ENCODE measurements at places on chromosomes 1 and 21.

- peak; percentile 89 for DNase-seq
These were observed 104.4 kb downstream of the PTPN14 start for GRCh38 chr1:214446772-214447556.

- DNase-seq: no peak
These were observed 104.5 kb upstream of the HNRNPU start for GRCh38 chr1:244968881-244969280.

DNA sequence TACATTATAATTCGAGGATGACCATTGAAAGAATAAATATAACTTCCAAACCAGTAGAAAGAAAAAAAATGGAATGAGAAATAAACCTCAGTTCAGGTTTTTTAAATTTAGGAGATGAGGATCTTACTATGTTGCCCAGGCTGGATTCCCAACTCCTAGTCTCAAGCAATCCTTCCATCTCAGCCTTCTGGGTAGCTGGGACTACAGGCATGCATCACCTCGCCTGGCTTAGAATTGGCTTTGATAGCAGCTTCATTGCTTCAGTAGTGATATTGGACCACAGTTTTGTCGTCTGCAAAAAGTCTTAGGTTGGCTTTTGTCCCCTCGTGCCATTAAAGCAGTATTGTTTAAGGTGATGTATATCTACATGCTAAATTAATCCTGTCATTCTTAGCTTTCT, 2.9 kb downstream of the NASP start:
- DNase-seq: no peak

DNA sequence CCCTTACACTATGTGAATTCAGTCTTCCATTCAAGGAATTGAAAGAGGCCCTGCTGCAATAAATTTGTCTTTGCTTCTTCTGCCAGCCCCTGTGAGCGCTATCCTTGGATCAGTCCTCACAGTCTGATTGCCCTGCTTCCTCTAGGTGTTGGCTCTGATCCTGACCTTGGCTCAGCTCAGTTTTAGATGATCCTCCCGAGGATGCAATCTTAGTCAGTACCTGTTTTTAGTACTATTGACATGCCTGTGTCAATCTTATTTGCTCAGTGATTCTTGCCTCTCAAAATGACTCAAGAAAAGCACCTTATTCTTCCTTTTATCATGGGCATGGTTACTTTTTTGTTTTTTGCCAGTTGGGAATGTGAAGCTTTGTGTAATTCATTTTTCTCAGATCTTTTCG, 101.4 kb upstream of the KCNK1 start:
- no peak for DNase-seq

GRCh38 chr1:27602462-27603308, 1.3 kb downstream of the AHDC1 start:
- DNase-seq: no peak

DNA sequence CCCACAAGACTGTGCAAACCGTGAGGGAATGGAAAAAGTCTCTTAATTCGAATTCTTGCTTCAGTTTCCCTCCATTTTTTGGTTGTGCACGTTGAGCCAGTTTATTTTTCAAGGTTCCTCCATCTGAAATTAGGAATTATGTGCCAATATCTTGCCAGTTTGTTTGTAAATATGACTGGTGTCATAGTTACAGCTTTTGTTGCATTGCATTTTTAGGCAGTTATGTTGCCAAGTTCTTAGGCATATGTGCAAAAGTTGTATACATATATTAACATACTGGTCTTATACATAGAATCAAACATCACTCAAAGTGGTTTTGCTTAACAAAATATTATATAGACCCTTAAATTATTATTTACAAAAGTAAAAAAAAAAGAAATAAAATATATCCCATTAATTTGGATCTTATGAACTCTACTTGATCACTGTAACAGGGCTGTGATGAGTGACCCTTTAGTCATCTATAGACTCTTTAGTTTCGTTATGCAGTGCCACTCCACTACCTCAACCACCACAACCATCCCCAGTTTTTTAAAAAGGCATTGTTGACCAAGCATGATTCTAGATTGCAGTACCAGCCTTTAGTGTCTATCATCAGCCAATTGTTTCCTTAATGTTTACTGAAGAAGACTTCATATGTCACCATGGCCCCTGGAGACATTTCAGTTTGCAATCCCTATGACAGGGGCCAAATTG, 20.9 kb upstream of the DYNLT5 start:
- no peak for DNase-seq

- peak; percentile 11 for DNase-seq
These were observed 61.7 kb downstream of the TSEN15 start for GRCh38 chr1:184113251-184113650.

GRCh38 chr1:58689167-58689566, 10.7 kb downstream of the MYSM1 start:
- no peak for DNase-seq

- DNase-seq: no peak
These were observed 42.0 kb downstream of the PROX1 start for GRCh38 chr1:214029796-214030195.

DNA sequence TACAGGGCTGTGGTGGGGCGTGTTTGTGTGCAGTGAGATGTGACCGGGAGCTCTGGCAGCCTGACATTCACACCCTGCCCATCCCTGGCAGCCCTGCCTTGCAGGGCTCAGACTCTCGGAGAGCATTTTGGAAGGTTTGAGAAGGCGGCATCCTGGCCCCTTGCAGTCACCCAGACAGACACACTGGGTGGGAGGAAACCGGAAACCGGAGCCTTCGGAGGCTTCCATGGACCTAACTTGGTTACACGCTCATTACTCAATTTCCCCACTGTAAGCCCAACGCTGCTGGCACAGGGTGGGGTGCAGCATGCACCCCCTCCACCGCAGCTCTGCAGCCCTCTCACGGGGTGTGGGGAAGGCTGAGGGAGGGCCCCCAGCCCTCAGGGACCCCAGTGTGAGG, 22.2 kb upstream of the RSPO1 start:
- DNase-seq: no peak

DNA sequence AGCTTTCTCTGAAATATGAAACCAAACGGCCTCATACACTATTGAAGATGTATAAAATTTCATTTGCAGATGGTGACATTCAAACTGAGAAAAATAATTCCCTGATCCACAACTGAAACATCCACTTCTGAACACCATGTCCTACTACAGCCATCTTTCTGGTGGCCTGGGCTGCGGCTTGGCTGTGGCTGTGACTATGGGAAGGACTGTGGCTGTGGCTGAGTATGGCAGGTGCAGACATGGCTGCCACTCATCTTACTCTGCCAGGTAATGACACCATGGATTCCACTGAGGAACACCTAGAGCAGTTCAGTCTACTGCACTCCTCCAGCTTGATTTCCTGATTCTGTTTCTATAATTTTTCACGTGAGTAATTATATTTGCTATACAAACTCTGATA, at the start of gene KRTAP20-4:
KRTAP20-4 (plus strand) TSS at position 106 of the 400 bp plus-strand sequence.
- no peak for DNase-seq

- no peak for DNase-seq
These were observed 33.5 kb downstream of the VPS26C start for GRCh38 chr21:37233551-37234146.

DNA sequence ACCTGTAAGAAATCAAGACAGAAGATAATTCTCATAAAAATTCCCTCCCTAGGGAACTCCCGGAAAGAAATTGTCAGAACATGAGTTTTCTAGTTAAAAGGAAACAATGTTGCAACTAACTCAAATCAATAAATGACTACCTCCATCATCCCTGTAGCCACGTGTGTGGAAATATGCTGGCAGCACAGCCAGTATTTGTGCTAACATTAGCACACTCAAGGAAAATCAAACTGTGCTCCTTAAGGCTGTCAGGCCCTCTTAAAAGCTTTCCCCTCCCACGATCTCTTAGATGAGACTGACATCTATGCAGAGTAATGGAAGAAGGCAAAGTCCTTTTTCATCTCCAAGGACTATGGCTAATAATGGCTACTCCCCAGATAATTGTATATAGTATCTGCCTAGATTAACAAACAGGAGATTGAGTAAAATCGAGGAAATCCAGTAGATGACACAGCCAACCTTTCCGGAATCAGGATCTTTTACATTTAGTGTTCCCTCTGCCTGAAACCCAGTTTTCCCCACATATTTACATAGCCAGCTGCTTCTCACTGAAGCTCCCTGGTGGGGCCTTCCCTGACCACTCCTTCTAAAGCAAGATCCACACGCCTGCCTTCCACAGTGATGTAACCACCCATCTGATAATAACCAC, 50.9 kb upstream of the NR5A2 start:
- DNase-seq: no peak

GRCh38 chr1:204961765-204962419, 81.1 kb upstream of the CNTN2 start:
- DNase-seq: no peak

GRCh38 chr1:1003618-1004419, 3.9 kb upstream of the HES4 start:
- no peak for DNase-seq

DNA sequence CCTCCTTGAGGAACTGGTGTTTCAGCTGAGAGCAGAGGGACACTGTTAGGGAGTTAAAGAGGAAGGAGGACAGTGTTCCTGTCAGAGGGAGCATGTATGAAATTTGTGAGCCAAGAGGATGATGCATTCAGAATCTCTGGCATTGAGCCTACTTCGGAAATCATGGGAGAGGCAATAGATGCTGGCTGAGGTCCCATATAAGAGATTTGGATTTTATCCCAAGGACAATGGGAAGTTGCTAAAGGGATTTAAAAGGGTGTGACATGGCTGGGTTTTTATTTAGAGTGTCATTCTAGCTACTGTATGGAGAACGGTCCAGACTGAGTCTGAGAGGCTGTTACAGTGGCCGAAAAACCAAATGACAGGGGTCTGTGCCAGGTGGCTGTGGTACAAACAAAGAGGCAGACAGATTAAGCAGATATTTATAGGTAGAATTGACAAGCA, 403.2 kb upstream of the B3GALT2 start:
- DNase-seq: no peak

DNA sequence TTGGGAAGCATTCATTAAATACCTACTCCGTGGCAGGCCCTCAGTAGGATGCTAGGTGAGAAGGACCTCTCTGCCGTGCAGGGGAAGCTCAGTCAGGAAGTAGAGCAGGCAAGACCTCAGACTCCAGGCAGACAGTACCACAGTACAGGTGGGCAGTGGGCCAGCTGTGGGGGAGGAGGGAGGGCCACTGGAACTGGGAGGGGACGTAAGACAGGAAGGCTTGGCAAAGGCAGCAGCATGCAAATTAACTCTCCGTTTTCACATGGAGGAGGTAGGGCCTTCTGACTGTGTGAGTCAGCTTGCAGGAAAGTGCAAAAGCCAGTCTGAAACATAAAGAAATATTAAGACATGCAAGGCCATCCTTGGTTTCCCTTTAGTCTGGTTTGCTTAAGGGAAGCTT, 157.7 kb downstream of the TRIM33 start:
- no peak for DNase-seq

Data from GM04504 (cell line).